ENCODE measurements at places on chromosomes 2 and 18.

GRCh38 chr2:131724019-131724418 is 196.3 kb downstream of the CCDC74A start:
- DNase-seq, result no peak

GRCh38 chr2:96103761-96104486 is 12.4 kb downstream of the ADRA2B start:
- no peak for DNase-seq

DNA sequence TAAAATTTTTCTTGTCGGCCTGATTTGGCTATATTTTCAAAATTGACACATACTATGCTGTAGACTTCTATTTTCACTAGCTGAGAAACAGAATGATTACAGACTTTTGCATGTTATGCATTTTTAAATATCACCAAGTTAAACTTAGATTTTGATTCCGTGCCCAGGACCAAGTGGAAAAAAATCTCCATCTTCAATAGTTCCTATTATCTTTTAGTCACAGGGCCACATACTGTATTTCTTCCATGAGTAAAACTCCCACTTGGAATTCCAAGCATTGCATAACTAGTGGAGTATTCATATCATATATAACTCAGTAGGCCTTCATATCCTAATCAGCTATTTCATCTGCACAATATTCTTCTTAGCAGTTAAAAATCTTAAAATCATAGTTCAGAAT is 470.9 kb downstream of the ARHGAP15 start:
- DNase-seq, result no peak

- no peak for DNase-seq
Measured at GRCh38 chr2:111534910-111535352, 349.1 kb downstream of the ANAPC1 start.

GRCh38 chr2:96913398-96914202 is 43.7 kb upstream of the SEMA4C start:
- DNase-seq, result no peak

DNA sequence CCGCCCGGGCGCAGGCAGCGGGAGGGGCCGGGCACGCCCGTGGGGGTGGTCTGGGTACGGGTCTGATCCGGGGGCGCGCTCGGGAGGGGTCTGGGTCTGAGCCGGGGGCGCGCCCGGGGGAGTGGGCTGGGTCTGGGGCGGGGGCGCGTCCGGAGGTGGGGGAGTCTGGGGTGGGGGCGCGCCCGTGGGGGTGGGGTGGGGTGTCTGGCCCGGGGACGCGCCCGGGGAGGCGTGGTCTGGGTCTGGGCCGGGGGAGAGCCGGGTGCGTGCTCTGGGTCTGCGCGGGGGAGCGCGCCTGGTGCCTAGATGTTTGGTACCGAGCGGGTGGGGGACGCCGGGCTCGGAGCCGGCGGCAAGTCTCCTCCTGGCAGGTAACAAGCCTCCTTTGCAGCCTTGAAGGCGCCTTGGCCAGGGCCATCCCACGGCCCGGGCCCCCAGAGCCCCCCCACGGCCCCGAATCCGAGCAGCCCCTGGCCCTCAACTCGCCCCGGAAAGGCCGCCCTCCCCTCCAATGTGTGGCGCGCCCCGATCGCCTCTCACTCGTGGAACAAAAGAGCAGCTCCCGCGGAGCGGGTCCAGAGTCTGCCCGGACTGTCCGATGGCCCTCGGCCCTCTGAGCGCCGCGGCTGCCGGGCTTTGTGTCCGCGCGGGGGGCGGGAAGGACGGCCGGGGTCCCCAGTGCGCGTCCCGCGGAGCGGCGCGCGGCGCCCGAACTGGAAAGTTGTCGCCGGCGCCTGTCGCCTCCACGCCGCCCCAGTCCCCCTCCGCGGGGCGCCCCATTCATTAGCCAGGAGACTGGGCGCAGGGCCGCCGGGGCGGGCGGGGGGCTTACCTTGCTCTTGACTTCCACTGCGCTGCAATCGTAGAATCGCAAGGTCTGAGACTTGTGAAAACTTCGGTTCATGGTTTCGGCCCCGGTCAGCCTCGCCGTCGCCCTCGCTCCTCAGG is 595 bp downstream of the PARD6G start:
- peak; percentile 80 for DNase-seq
